ENCODE measurements at places on chromosomes 11 and 22.

- no peak for DNase-seq
Observed at GRCh38 chr22:38412435-38413084, 42.4 kb downstream of the KCNJ4 start.

DNA sequence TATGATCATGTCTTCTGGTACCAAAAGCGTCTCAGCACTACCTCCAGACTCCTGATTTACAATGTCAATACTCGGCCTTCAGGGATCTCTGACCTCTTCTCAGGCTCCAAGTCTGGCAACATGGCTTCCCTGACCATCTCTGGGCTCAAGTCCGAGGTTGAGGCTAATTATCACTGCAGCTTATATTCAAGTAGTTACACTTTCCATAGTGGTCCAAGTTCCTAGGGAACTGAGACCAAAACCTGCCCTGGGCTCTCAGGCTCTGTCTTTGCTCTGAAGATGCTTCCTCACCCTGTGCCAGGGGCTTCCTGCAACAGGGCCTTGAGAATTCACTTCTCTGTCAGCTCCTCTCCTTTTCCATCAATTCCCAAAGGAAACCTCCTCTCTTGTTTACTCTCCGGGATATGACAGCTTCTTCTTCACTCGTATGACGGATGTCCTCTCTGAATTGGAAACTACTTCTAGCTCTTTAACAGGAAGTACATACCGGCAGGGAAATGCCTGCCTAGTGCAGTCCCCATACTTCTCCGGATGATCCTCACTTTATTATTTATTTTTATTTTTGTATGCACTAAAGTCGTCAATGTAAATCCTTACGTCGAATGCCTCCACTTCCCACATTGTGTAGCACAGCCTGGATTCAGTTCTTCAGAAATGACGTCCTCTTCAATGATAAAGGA lies 29.6 kb upstream of the PRAME start:
- DNase-seq: no peak

DNA sequence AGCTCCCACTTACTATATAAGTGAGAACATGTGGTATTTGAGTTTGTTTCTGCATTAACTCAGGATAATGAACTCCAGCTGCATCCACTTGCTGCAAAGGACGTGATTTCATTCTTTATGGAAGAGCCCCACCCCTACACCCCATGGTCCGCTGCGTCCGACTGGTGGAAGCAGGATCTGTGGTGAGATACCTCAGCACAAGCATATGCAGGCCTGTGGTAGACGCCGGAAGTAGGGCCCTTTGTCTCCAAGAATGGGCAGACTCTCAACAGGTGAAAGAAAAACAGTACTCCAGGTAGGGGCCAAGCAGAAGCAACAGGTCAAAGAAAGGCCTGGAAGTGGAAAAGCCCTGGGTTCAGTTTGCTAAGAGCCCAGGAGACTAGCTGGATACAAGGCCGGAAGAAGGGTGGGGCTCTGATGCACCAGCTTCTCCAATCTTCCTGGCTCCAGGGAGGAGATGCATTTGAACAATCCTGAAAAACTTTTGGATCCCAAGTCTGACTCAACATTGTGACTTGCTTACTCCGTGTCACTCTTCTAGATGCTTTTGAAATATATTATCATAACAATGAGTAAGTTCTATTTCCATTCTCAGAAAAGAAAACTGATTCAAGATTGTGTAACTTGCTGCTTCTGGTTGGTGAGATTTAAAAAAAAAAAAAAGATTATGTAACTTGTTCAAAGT lies 30.4 kb downstream of the NEAT1 start:
- peak; percentile 8 for DNase-seq

DNA sequence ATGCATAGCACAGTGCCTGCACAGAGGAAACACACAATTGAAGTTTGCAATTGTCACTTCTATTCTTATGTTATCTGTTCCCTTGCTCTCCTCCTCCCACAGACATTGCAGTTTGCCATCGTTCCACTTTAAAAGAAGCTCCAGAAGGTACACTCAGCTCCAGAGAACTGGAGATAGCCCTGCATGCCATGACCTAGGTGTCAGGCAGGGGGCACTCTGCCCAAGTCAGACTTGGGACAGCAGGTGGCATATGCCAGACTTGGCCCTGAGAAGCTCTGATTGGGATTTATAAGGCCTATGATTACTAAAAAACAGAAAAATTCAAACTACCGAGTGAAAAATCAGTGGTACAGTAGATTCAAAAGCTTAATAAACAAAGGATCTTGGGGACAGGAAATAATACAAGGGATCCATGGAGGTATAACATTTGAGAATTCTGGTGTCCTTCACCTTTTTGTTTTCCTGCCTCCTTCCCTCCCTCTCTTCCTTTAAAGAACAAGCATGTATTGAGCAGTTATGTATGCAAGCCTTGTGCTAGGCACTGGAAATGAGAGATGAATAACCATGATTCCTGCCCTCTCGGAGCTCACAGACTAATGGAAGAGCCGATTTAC lies 40.0 kb downstream of the TENM4 start:
- peak; percentile 7 for DNase-seq

GRCh38 chr11:111045874-111046273 lies 199.7 kb upstream of the POU2AF2 start:
- no peak for DNase-seq

- no peak for DNase-seq
Observed at GRCh38 chr22:22484023-22484422, 24.5 kb downstream of the ZNF280B start.

- DNase-seq: no peak
Observed at GRCh38 chr22:29218758-29219408, 13.2 kb downstream of the EMID1 start.

DNA sequence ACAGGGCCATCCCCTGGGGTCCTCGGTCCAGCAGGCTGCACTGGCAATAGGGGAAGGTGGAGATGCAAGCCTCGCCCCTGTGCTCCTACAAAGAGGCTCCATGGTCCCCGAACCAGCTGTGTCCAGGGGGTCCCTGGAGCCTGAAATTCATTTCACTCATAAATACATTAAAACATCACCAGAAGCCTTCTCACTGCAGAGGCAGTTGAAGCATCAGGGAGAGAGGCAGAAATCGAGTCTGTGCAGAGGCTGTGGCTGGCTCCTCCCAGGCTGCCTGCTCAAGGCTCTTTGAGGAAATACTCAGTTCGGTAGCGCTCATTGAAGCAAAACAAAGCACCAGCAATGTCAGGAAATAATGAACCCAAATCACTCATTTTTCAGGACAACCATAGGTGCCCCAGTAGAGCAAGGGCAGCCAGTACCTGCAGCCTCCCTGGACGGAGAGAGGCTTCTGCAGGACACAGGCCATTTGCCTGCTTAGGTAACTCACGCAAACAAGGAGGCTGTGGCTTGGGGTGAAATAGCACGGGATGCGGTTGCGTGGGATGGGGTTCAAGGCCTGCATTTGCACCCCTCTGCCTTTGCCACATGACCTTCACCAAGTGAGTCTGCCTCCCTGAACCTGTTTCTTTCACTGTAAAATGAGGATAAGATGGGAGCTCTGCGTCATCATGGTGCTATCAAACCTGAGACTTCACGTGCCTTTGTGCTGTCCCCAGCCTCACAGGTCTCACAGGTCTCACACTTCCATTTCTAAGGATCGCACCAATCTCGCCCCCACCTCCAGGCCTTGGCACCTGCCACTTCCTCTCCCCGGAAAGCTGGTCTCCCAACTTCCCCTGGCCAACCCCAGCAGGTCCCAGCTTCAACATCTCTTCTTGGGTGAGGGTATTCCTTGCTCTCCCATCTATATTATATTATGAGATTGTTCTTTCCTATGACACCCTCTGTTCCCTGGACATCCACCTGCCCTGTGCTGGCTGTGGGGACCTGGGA lies 84.3 kb upstream of the SHISAL1 start:
- DNase-seq: no peak

DNA sequence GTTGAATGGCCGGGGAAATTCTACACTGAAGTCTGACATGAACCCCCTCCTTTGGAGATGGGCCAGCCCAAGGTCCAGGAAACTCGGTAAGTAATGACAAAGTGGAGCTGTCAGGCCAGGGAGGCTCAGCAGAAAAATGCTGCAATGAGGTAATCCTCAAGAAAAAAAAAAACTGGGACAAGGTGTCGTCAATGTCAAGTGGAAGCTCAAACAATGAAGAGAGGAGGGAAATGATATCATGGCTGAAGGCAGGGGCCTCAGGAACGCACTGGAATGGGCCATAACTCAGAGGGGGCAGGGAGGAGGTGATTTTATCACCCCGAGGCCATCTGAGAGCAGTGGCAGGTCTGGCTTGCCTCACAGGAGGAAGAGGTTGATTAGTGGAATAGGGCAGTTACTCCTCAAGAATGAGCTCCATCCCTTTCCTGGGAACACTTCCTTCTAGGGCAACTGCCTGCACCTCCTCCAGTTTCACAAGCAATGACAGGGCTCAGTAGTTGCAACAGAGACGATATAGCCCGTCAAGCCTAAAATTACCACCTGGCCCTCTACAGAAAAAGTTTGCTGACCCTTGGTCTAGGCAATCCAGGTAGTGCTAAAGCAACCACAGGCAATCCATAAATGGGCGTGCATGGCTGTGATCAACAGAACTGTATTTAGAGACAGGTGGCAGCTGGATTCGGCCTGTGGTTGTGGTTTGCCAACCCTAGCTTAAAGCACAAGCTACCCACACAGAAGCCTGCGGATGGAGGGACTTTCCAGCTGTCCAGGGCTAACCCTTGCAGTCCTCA lies 65.2 kb downstream of the FBXO7 start:
- DNase-seq: peak; percentile 11
